ENCODE measurements at places on chromosomes 11 and 22. TPM values are rescaled to one million over a fixed set of nuclear protein-coding genes. Genes with fewer than 3 reads are reported as not detected.

APOBEC3C gene
- 93.9 TPM for total RNA-seq

GRCh38 chr11:116379185-116379828 lies 393.5 kb downstream of the BUD13 start:
- no peaks in the 10 kb centered on the region for H3K27me3 ChIP-seq
- H3K36me3 ChIP-seq, result peaks cover 5% of the 10 kb centered on the region
- no peak for DNase-seq

DNA sequence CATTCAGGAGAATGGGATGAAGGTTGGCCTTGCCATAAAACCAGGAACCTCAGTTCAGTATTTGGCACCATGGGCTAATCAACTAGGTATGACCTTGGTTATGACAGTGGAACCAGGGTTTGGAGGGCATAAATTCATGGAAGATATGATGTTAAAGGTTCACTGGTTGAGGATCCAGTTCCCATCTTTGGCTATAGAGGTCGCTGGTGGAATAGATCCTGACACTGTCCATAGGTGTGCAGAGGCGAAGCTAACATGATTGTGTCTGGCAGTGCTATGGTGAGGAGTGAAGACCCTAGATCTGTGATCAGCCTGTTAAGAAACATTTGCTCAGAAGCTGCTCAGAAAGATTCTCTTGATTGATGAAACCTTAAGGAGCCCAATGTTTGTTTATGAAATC lies 5.7 kb downstream of the NF2 start:
- no peak for DNase-seq
- 0 out of 2 replicates have a peak overlapping the region, but pooled peaks have one; percentile 3 for H3K27ac ChIP-seq
- peaks cover 1% of the 10 kb centered on the region for H3K27me3 ChIP-seq
- H3K36me3 ChIP-seq, result peaks cover 51% of the 10 kb centered on the region
- H3K4me3 ChIP-seq, result no peak overlapping the region

DNA sequence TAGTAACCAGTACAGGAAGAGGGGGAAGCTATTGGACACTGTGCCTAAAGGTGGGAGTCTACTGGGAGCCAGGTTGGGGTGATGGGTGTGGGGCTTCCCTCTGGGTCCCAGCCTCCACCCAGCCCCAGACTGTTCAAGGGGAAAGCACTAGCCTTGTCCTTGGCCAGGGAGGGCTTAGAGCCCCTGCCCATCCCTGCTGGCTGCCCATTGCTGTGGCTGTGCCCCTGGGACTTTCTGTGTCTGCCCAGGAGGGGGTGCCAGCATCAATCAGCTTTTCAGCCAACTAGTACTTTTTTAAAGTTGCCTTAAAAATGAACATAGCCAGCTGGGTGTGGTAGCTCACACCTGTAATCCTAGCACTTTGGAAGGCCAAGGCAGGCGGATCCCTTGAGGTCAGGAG lies 19.9 kb downstream of the INCENP start:
- DNase-seq, result no peak
- H3K4me3 ChIP-seq, result no peak overlapping the region
- H3K36me3 ChIP-seq, result peaks cover 18% of the 10 kb centered on the region
- H3K27me3 ChIP-seq, result no peaks in the 10 kb centered on the region
- H3K27ac ChIP-seq, result no peak overlapping the region

DNA sequence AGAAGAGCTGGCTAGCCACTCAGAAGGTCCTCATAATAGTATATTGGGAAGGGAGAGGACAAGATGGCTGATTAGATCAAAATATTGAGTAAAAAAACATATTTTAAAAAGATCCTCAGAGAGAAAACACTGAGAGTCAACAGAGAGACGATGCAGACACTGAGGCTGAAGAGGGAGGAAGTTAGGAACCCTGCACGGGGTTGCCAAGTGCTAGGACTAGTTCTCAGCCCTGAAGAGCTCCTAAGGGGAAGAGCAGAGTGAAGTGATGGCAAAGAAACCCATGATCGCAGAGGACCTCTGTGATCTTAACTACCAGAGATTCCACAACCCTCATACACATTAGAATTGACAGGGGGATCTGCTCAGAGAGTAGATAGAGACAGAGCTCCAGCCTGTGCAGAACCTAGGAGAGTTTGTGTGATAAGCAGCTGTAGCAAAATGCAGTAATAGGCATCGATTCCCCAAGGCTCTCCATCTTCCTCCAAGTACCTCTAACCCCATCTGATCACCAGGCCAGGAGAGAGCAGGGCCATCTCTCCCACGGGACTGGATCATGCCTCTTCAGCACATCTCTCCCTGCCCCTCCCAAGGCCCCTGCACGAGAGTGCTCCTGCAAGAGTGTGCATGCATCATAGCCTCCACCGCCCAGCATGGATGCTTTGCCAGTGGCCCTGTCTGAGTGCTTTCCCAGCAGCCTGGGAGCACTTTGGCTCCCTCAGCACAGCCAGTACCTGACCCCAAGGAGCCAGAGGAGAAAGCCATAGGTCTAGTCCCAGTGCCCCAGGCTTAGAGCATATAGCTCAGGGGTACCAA lies 41.2 kb upstream of the ARL14EP start:
- DNase-seq, result no peak
- no peak overlapping the region for H3K27ac ChIP-seq
- H3K36me3 ChIP-seq, result no peaks in the 10 kb centered on the region
- no peaks in the 10 kb centered on the region for H3K4me1 ChIP-seq
- H3K4me3 ChIP-seq, result no peak overlapping the region

- no peak overlapping the region for H3K4me3 ChIP-seq
- no peak for DNase-seq
- H3K27ac ChIP-seq, result no peak overlapping the region
- H3K27me3 ChIP-seq, result no peaks in the 10 kb centered on the region
- H3K4me1 ChIP-seq, result peaks cover 39% of the 10 kb centered on the region
Observed at GRCh38 chr11:35105319-35106079, 33.5 kb upstream of the CD44 start.
